ENCODE measurements at places on chromosomes 2 and 18.
A peak's percentile ranks its signal among the peaks of the same experiment; 100 is the strongest.

GRCh38 chr2:230927711-230928341, 2.8 kb upstream of the GPR55 start:
- no peak for DNase-seq

GRCh38 chr18:62102221-62102620, 84.6 kb downstream of the PIGN start:
- DNase-seq, result no peak

DNA sequence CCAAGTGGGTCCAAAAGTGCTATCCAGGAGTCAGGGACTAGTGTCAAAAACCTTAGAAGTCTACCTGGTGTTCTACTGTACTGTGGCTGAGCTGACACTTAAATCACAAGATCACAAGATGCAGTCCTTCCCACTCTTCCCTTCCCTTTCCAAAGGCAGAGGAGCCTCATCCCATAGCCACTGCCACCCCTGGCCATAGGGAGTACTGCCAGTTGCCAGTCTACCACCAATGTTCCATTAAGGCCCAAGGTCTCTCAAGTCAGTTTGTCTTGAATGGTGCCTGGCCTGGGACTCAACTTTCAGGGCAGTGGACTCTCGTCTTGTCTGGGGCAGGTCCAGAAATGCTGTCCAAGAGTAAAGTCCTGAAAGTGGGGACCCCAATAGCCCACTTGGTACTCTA, 585.6 kb downstream of the NUP35 start:
- DNase-seq, result no peak

- DNase-seq, result no peak
These were observed 11.5 kb downstream of the SPEG start for GRCh38 chr2:219446101-219446504.

GRCh38 chr2:43566461-43566729, 29.4 kb downstream of the THADA start:
- no peak for DNase-seq

DNA sequence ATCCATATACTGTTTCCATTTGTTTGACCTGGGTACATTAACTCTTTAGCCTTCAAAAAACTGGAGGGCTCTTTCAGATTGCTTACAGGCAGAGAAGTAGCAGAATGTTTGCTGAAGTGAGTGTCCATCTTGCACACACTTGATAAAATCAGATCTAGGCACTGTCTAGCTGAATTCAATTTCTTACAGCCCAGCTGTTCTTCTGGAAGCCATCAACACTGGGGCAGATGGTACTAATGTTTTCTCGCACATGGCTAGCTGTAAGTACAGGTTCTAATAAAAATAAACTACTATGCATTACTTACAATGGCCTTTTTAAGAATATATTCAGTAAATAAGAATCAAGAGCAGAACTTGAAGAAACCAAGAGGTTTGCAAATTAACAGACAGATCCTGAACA, 175.9 kb downstream of the NBAS start:
- no peak for DNase-seq

DNA sequence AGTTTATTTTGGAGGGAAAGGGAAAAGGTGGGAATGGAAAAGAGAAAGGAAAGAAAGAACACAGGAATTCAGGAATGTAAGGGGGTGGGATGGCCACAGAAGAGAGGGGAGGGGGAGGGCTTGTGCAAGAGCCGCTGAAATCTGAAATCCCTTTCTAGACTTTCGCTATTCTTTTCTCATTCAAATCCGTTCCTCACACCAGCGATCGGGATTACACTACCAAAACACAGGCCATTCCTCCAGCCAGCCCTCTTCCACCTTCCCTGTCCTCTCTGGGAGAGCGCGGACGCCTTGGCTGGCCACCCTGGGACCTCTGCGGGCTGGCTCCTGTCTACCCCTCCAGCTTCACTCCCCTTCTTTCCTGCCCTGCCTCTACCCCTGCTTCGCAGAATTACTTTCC, 102.3 kb downstream of the CDCA7 start:
- DNase-seq, result no peak

DNA sequence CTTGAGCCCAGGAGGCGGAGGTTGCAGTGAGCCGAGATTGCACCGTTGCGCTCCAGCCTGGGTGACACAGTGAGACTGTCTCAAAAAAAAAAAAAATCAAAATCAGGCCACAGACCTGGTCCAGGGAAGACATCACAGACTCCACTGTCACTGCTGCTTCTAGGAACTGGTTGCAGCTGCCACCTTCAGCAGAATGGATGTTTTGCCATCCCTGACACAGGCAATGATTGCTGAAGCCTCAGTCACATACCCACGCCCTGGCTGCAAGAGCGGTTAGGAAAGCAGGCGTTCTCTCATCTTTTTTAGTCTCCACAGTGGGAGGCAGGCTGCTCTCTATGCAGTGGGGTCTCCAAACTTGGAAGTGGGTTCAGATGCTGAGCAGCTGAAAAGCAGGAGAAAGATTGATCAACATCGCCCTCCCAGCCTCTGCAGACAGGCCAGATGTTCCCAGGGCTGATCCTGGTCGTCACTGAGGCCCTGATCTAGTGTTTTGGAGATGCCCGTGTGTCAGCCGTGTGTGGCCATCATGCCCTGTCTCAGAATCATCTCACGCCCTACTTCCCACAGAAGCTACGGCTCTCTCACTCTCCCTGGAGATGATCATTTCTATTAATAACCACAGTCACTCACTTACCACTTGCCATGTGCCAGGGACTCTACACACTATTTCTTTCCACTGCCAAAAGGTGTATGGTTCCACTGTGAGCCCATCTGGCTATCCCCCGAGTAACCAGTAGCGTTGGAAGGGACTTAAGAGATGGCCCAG, 91.8 kb downstream of the PLB1 start:
- DNase-seq, result no peak

- no peak for DNase-seq
These were observed 3.3 kb downstream of the BAZ2B start for GRCh38 chr2:159613091-159613490.

GRCh38 chr2:198297350-198297749, 493.0 kb downstream of the PLCL1 start:
- DNase-seq, result no peak

DNA sequence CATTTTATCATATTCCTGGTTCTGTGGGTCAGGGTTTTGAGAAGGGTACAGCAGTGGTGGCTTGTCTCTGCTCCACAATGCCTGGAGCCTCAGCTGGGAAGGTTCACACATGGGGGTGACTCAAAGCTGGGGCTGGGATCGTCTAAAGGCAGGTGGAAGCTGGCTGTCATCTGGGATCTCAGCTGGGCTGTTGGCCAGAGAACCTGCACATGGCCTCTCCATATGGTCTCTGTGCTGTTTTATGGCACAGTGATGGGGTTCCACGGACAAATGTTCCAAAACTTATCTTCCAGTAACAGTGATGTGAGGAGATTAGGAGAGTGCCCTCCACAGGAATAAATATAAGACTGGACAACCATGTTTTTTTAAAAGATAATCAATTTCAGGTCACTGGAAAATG, 191.4 kb downstream of the SS18 start:
- no peak for DNase-seq

DNA sequence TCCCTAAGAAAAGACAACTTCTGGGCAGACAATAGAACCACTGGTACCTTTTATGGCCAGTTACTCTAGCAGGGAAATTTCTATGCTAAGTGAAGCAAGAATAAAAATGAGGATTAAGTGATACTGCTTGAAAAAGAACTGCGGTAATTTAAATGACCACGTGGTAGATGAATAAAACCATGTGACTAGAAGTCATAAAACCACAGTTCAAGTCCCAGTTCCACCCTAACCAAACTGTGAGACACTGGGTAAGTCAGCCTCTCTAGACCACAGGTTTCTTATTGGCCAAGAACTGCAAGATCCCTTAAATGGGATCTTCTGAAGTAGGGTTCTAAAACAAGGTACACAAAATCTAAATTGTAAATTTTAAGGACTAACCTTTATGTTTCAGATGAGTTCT, 12.7 kb downstream of the TMEM237 start:
- DNase-seq, result no peak

DNA sequence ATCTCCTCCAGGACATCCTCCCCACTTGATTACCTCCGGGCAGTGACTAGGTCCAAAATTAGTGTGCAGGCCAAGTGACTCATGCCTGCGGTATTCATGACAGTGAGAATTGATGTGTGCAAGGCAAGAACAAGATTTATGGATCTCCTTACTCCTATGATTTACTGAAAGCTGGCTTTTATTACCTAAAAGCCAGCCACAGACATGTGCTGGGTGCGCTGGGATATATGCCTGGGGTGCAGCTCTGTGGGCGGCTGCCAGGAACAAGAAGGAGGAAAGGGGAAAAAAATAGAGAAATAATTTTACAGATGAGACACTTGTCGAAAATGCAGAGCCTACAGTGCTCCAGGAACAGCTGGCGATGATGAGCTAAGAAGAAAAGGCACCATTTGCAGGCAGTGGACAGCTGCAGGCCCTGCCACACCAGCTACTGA, 359.3 kb downstream of the CMPK2 start:
- no peak for DNase-seq

DNA sequence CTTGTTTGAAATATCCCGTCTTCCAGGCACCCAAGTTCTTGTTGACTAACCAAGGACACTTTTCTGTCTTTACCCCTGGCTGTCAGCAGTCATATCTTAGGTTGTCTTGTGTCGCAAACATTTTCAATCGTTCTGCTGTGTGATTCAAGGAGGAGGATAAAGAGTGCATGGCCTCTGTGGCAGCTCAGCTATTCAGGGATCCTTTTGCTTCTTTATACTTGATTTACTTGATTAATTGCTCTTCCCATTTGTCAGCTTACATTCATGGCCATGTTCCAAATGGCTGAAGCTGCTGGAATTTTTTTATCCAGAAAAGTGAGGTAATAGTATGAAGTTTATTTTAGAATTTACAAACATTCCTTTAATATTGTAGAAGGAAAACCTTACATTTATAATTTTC, 97.3 kb upstream of the FZD5 start:
- DNase-seq, result no peak

DNA sequence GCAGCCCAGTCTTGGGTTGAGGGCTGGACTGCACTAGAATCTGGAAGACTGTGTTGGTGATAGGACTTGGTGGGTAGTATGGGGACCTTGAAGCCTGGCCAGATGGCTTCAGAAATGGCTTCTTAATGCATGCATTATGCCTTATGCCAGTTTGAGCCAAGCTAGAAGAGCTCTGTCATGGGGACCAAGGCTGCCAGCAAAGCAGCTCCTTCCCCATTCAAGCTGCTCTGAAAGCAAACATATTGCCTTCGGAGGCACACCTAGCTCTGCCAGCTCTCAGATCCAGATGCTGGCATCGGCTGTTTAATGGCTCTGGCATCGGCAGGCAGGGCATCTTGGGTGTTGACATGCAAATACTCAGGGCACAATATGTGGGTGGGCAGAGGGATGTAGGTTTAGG, 59.0 kb upstream of the IGFBP5 start:
- DNase-seq, result no peak

DNA sequence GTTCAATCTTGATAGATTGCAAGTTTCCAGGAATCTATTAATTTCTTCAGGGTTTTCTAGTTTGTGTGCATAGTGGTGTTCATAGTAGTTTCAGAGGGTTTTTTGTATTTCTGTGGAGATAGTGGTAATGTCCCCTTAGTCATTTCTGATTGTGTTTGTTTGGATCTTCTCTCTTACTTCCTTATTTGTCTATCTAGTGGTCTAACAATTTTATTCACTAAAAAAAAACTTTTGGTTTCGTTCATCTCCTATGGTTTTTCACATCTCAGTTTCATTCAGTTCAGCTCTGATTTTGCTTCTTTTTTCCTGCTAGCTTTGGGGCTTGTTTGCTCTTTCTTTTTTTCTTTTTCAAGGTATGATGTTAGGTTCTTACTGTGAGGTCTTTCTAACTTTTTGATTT, 94.5 kb downstream of the SNTG2 start:
- DNase-seq, result no peak

- no peak for DNase-seq
These were observed 5.7 kb upstream of the MBP start for GRCh38 chr18:77138270-77138669.

- peak; percentile 33 for DNase-seq
These were observed 61.1 kb downstream of the SMCHD1 start for GRCh38 chr18:2716394-2717326.

DNA sequence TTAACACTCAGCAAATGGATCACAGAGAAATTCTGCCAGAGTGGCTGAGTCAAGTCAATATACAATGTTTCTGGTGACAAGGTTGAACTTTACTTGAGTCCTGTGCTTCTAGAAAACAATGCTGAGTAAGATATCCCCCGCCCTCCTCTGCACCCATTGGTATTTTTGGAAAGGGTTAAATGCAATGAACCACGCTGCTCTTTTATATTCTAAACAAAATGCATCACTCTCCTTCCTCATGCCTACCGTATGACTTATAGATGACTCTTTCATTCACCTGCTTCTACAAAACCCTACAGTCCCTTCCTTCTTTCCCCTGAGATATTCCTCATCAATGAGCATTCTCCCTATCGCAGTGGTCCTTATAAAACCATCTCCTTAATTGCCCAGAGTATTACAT, 168.8 kb downstream of the TXNL1 start:
- DNase-seq, result no peak

GRCh38 chr2:43055086-43055912, 171.1 kb downstream of the ZFP36L2 start:
- DNase-seq, result no peak

DNA sequence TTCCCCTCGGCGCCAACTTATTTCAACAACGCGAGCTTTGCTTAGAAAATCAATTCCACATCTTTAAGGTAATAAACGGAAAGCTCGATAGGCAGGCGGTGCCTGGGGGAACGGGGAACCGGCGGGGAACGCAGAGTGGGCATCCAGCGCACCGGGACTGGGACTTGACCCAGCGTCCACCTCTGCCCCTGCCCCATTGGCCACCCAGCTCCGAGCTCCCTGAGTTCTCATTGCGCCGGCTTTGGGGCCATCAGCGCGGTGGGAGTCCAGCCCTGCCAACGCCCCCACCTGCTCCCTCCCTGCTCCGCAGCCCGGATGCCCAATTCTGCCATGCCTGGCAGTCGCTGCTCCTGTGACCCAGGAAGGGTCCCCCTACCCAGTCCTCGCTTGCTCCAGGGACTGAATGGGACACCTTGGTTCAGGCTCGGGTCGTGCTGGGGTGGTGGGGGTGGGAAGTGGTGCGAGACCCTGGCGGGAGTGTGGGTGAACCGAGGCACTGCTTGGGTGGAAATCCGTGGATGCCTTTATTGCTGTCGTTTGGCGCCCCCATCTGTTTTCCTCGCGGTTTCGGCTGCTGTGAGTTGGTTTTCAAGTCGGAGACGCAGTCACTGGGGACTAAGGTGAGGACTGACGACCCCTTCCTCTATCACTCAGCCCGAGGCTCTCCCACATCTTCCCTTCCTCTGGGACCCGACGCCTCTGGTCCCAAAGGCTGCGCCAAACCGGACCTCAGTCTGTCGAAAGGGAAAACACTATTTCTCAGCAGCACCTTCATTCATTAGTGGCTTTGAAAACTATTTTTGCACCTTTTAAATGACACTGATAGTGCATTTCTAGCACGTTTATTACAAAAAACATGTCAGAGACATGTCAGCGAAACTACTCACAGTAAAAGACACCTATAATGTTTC, 2.4 kb upstream of the EVX2 start:
- no peak for DNase-seq

GRCh38 chr2:200681697-200682096, 95.9 kb downstream of the AOX1 start:
- DNase-seq, result no peak

Data from heart right ventricle (tissue), 16 donors.